ENCODE measurements at places on chromosomes 16 and 17. TPM values are rescaled to one million over a fixed set of nuclear protein-coding genes. Genes with fewer than 3 reads are reported as not detected.

DNA sequence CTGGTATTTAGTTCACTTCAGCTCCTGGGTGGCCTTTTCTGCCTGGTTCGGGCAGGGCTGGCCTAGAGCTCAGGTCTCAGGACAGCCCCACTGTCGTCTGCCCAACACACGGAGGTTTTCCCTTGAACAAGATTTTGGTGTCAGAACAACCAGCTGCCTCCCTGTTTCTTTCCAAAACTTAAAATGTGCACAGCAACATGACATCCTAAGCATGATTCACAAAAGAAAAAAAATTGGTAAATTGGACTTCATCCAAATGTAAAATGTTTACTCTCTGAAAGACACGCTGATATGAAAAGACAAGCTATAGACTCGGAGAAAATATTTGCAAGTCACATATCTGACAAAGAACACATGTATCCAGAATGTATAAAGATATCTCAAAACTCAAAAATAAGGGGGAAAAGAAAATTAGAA is 197.8 kb upstream of the CHMP6 start:
- no peak for DNase-seq

KCNJ2 gene
- not detected for polyA plus RNA-seq

DNA sequence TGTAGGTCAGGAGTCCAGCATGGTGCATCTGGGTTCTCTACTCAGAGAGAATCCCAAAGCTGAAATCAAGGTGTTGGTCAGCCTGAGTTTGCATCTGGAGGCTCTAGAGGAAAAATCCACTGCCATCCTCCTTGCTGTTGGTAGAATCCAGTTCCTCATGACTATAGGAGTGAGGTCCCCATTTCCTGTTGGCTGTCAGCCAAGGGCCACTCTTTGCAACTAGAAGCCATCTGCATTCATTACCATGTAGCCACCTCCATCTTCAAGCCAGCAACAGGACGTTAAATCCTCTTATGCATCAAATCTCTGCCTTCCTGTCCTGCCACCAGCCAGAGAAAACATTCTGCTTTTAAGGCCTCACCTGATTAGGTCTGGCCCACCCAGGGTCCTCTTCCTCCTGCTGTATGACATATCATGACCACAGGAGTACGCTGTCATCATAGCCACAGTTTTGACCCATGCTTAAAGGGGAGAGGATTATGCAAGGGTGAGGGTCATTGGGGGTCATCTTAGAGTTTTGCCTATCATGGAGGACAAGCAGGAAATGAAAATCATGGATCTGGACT is 40.5 kb downstream of the DNAH9 start:
- DNase-seq, result no peak

DNA sequence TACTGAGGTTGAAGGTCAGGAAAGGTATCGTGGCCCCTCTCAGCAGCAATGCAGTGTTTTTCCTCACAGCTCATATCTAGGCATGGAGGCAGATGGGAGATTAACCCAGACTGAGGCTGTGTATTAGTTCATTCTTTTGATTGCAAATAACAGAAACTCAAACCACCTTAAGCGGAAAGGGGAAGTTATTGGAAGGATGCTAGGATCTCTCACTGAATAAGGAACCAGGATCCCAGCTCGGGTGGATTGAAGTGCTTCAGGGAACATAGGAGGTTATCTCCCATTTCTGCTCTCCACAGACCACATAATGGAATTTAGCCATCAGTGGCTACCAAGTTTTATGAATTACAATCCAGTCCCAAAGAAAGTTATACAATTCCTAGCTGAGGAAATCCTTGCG is 8.2 kb downstream of the ZNF689 start:
- DNase-seq, result no peak

GRCh38 chr17:76687298-76688164 is 23.2 kb downstream of the MXRA7 start:
- no peak for DNase-seq

DNA sequence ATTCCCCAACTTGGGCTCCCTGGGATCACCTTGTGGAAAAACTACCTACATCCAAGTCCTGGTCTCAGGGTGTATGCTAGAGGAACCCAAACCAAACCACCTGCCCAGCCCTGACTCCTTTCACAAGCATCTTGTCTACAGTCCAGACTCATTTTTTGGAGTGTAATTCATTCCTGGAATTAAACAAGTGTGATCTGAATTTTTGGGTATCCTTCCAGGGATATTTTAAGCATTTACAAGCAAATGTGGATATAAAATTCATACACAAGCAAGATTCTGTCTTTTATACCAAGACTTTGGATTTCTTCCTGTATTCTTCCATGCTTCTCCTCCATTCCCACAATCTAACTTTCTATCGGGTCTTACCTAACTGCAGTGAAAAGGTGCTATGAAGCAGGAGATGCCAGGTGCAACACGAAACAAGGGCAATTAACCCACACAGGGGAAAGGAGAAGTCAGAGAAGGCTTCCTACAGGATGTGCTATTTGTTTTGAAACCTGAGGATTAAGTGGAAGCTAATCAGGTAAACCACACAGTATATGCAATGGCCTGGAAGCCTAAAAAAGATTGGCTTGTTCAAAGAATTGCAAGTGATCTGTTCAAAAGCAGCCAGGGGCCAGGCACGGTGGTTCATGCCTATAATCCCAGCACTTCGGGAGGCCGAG is 417.2 kb upstream of the C16orf82 start:
- no peak for DNase-seq

CACNG5 gene
- polyA plus RNA-seq, result not detected

GGT6 gene
- polyA plus RNA-seq, result not detected

HSF5 gene
- polyA plus RNA-seq, result 1.8 TPM

GRCh38 chr16:13155780-13156179 is 254.4 kb downstream of the SHISA9 start:
- no peak for DNase-seq

- no peak for DNase-seq
These were observed 6.2 kb downstream of the DUS1L start for GRCh38 chr17:82059272-82060000.

LIMD2 gene
- polyA plus RNA-seq, result 700 TPM

Measured in naive thymus-derived CD8-positive, alpha-beta T cell (primary cell).